Gastrocnemius medialis (tissue), 4 donors: ENCODE measurements at places on chromosomes 11 and 22. TPM values are rescaled to one million over a fixed set of nuclear protein-coding genes. Genes with fewer than 3 reads are reported as not detected.

DNA sequence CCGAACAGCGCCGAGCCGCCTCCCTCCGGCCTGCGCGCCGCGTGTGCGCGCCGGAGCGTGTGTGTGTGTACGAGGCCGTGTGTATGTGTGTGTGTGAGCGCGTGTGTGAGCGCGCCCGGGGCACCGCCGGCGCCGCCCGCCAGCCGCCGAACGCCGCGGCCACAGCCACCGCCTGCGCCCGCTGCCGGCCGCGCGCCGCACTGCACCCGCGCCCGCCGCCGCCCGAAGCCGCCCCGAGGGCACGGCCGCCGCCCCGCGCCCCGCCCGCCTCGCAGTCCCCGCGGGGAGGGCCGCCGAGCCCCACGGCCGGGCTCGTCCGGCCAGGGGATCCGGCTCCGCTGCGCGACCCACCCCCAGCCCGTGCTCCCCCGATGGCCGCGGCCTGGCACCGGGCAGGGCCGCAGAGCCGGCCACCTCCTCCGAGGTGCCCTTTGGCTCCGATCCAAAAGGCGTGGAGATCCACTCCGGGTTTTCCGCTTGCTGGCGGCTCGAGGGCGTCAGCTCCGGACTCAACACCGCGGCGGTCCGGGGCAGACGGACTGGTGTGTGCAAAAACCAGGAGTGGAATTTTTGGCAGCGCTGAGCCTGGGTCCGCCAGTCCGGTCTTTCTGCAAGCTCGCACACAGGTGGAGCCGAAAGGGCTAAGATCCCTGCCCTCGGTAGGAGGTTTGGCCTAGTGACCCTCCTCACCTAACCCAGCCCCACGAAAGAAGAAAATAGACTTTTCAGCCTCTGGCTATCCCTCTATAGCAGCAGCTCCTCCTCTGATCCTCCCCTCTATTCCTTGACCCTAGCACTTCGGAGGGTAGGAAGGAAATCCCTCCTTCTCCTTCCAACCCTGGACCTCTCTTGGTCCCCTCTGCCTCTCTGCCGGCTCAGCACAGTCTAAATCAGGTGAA is at the start of gene SYT7:
TSS of gene SYT7 (minus strand) at position 47 of the 899 bp plus-strand sequence. CDS start 256 bp downstream, outside the sequence.
- peak; percentile 91 for DNase-seq
- peak within 1 kb of the TSS; percentile 60 for H3K4me3 ChIP-seq
- peaks cover 4% of the 10 kb centered on the region for H3K4me1 ChIP-seq
- H3K36me3 ChIP-seq: no peaks in the 10 kb centered on the region
- no peaks in the 10 kb centered on the region for H3K27me3 ChIP-seq
- H3K27ac ChIP-seq: peak within 1 kb of the TSS; percentile 74

DNA sequence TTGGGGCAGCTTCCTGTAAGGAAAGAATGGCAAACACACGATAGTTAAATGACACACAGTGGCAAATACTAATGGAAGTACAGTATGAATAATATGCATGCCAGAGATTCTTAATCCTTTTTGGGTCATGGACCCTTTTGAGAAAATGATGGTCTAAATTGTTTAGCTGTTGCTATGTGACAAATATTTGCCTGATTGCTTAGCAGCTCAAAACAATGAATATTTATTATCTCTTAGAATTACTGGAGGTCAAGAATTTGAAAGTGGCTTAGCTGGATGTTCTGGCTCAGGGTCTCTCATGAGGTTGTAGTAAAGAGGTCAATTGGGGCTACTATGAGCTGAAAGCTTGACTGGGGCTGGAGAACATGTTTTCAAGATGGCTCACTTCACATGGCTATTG is 69.7 kb downstream of the FANCF start:
- H3K4me1 ChIP-seq: peaks cover 9% of the 10 kb centered on the region
- no peaks in the 10 kb centered on the region for H3K27me3 ChIP-seq
- H3K27ac ChIP-seq: no peak overlapping the region
- no peak overlapping the region for H3K4me3 ChIP-seq

DNA sequence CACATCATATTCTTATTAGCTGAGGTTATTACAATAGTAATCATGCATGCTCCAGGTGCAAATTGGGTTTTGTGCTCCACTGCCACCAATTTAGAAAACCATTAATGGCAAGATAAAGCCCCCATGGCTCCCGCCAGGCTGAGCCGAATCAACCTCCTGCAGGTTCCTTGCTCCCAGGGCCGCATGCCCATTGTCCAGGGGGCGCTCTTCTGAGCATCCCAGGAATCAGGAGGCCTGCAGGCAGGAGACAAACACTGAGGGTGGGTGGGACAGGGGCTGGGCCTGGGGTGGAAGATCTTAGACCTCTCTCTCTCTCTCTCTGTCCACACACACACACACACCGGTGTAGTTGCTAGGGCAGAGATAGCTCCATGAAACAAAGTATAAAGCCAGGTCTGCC is 57.4 kb downstream of the BUD13 start:
- no peak for DNase-seq
- peaks cover 9% of the 10 kb centered on the region for H3K27me3 ChIP-seq
- no peak overlapping the region for H3K4me3 ChIP-seq
- no peaks in the 10 kb centered on the region for H3K4me1 ChIP-seq
- no peak overlapping the region for H3K27ac ChIP-seq
- H3K36me3 ChIP-seq: no peaks in the 10 kb centered on the region

DNA sequence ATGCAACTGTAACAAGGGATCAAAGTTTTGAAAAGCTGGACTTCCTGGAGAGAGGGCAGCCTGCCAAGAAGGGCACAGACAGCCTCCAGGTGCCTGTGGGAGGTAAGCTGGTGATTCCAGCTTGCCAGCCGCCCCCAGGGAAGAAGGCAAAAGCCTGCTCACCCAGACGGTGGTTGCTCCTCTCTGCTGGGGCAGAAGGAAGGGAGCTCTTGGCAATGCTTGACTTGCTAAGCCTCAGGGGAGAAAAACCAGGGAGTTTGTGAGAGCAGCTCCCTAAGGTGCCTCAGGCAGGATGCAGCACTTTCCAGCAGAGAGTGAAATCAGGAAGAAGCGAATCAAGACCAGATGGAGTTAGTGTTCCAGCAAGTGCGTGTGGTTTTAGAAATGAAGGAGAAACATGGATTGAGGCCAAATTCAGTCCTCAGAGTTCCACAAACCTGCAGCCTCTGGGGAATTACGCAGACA is 553.6 kb downstream of the BUD13 start:
- no peaks in the 10 kb centered on the region for H3K36me3 ChIP-seq
- peak overlapping the region; percentile 27 for H3K27ac ChIP-seq
- no peaks in the 10 kb centered on the region for H3K27me3 ChIP-seq
- no peak overlapping the region for H3K4me3 ChIP-seq

The NOX4 gene
- 2.4 TPM for total RNA-seq

The C22orf31 gene
- not detected for total RNA-seq
